Mammary epithelial cell (primary cell): ENCODE measurements at places on chromosomes 11 and 22.

- peak; percentile 52 for DNase-seq
These were observed 6.7 kb upstream of the MCAM start for GRCh38 chr11:119323532-119324033.

GRCh38 chr22:34281738-34282137 lies 361.5 kb upstream of the LARGE1 start:
- no peak for DNase-seq

GRCh38 chr11:131246156-131246555 lies 124.3 kb upstream of the NTM start:
- no peak for DNase-seq

DNA sequence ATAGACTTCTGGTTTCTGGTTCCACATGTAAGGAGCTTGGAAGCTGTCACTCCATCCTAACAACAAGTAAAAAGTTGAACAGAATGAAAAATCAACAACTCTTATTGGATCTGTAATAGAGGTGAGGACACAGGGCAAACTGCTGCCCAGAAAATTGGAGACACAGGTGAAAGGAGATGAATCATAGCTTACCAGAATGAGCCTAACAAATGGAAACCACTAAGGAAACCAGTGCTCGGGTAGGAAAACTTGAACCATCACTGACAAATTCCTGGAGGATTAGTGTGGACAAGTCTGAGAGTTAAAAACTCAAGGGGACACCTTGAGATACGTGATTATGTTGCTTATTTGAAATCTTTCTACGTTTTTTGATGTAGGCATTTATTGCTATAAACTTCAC lies 52.1 kb downstream of the GDPD4 start:
- peak; percentile 82 for DNase-seq

- DNase-seq: peak; percentile 32
These were observed 150.5 kb downstream of the FEZ1 start for GRCh38 chr11:125345421-125346178.

GRCh38 chr22:45515676-45516075 lies 13.0 kb downstream of the FBLN1 start:
- no peak for DNase-seq

- no peak for DNase-seq
These were observed 36.3 kb downstream of the CD82 start for GRCh38 chr11:44601471-44602370.

DNA sequence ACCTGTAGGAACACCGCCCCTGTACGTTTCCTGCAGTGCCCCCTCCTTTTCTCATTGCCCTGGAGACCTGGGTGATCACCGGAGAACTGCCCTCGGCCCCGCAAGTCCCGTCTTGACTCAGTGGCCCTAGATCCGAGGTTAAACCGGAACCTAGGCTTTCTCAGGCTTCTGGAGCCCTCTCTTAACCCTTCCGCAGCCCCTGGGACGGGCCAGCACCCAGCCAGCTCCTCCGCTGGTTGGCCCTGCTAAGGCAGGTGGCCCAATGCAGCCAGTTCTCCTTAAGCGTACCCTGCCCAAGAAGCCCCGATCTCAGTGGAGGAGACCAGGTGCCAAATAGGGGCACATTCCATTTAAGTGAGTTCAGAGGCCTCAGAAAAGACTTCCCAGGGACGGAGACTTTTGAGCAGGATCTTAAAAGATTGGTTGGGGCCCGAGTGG lies 776 bp downstream of the NLRX1 start:
- DNase-seq: peak; percentile 37

DNA sequence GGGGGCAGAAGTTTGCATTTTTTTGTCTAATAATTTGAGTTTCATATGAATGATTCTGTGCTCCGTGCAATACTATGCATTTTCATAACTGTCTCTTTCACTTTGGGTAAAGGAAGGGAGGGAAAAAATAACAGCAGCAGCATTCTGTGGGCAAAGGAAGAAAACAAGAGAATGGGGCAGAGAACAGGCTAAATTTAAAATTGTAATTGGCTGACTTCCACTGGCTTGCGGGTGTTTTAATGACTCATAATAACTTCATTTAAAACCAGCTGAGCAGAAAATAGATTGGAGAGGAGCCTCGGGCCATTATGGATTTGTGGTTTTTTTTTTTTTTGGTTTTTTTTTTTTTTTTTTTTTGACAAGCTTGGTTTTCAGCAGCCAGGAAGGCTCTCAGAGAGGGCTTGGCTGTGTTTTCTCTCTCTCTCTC lies 107.4 kb downstream of the ZBTB16 start:
- peak; percentile 83 for DNase-seq

- DNase-seq: no peak
These were observed 7.8 kb upstream of the IFTAP start for GRCh38 chr11:36586543-36586942.

DNA sequence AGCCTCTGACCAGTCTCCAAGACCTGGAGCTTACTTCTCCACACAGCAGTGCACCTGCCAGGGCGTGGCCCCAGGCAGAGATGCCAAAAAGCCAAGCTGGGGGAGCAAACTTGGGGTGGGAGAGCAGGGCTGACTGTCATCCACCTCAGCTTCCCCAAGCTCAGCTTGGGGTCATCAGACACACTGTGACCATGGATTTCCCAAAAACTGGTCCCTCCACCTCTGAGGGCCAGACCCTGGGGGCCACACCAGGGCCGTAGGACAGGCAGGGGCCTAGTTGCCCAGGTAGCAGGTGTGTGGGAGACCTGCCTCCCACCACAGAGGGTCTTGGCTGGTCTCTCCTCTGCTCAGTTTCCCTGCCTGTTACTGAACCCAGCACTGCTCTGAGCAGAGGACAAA lies 30.6 kb downstream of the ARVCF start:
- no peak for DNase-seq

GRCh38 chr11:77205467-77206263 lies 77.6 kb downstream of the MYO7A start:
- no peak for DNase-seq

GRCh38 chr11:113396690-113397089 lies 9.1 kb downstream of the ANKK1 start:
- no peak for DNase-seq

- no peak for DNase-seq
These were observed 16.4 kb upstream of the CLTCL1 start for GRCh38 chr22:19307872-19308271.

- no peak for DNase-seq
These were observed 138.2 kb downstream of the ETS1 start for GRCh38 chr11:128448981-128449713.

GRCh38 chr22:45677063-45677462 lies 5.4 kb downstream of the ATXN10 start:
- DNase-seq: no peak

GRCh38 chr11:19405966-19406365 lies 165.2 kb upstream of the E2F8 start:
- no peak for DNase-seq

DNA sequence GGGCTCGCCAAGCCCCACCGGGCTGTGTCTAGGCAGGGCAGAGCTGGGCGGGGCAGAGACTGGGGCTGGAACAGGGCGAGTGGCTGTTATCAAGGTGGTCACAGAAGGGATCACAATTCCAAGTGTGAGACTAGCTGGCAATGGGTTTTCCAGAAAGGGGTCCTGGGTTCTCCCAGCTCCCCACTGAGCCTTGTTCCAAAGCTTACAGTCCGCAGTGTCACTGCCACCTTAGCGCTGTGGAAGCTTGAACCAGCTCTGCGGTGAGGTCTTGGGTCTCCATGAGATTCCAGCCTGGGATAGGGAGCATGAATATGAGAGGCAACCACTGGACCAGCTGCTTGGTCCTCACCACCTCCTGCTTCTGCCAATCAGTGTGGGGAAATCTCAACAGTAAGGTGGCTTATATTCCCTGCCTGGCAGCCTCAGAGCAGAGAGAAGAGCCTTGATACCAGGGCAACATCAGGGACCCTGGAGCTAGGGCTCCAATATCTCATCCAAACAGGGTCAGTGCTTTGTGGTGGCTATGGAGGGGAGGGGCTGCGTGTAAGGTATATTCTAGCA lies 831 bp downstream of the CD44 start:
- no peak for DNase-seq

- DNase-seq: no peak
These were observed 5.5 kb downstream of the OSM start for GRCh38 chr22:30261134-30261533.

DNA sequence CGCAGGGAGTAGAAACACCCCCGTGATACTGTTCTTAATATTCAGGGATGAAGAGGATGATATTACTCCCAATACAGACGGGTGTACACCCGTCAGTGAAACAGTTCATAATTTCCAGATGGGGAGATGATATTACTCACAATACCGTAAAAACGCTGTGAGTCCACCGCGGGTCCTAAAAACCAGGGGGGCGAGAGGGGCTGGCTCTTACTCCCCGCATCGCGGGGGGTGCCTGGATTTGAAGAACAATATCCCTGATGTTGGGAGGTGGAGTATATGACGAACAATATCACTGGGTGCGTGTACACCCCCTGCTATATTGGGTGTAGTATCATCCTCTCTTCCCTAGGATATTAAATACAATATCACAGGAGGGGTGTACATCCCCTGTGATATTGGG lies 20.5 kb upstream of the APOL5 start:
- no peak for DNase-seq

DNA sequence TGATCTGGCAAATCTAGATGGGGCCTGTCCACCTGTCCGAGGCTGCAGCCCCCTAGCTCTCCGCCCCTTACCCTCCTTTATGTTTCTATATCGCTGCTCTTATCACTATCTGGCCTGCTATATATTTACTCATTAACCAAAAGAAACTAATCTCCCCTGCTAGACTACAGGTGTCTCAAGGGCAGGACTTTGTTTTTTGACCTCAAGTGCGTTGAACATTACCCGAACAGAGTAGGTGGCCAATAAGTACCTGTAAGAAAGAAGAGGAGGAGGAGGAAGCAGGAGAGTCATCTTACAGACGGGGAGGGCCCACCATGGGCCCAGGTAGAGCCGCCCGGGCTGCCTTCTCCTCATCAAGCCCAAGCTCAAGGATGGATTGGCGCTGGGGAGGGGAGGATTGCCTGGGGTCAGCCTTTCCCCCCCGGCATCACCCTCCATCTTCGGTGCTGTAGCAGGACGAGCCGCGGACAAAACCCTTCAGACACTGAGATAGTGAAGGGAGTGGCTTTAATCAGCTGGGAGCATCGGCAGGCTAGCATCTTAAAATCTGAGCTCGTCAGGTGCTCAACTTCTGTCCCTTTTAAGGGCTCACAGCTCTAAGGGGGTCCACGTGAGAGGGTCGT lies 1.2 kb upstream of the P2RY6 start:
- DNase-seq: no peak

GRCh38 chr11:45149483-45150056 lies 3.1 kb downstream of the PRDM11 start:
- no peak for DNase-seq

DNA sequence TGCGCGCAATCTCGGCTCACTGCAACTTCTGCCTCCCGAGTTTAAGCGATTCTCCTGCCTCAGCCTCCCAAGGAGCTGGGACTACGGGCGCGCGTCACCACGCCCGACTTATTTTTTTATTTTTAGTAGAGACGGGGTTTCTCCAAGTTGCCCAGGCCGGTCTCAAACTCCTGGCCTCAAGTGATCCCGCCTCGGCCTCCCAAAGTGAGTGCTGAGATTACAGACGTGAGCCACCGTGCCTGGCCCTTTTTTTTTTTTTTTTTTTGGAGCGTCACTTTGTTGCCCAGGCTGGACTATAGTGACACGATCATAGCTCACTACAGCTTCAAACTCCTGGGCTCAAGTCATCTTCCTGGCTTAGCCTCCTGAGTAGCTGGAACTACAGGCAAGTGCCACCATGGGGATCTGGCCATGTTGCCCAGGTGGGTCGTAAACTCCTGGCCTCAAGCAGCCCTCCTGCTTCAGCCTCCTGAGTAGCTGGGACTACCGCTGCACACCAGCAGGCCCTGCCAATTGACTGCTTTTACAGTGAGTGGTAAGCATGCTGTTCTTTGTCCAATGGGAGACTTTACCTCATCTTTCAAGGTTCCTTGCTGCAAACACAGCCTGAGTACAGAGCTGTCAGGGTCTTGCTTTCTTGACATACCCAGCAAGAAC lies 600 bp upstream of the CENPM start:
- DNase-seq: no peak

GRCh38 chr22:48161298-48161697 lies 1398.8 kb downstream of the TBC1D22A start:
- DNase-seq: no peak

DNA sequence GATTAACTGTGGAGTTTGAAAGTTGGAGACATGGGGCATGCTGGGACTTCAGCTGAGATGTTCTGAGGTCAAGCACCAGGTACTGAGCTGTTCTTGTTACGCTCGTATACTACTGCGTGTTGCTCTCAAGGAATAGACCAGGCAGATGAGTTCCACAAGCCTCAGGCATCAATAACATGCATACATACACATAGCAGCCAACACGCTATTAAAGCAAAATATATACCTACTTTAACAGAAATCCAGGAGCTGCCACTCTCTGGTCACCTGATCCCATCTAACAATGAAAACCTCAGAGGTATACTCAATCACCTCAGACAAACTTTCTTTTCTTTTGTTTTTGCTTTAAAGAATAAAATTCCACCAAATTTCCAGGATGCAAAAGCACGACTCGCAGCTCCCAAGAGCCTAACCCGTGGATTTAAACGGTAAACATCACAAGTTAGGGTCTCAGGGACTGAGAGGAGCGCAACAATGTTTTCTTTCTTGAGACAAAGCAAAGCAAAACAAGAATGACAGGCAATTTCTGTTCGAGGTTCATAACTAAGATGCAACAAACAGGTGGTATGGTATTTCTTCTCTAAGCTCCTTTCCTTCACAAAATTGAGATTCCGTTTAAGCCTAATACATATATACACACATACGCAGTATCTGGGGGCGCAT lies 16.5 kb downstream of the BLID start:
- DNase-seq: peak; percentile 60

DNA sequence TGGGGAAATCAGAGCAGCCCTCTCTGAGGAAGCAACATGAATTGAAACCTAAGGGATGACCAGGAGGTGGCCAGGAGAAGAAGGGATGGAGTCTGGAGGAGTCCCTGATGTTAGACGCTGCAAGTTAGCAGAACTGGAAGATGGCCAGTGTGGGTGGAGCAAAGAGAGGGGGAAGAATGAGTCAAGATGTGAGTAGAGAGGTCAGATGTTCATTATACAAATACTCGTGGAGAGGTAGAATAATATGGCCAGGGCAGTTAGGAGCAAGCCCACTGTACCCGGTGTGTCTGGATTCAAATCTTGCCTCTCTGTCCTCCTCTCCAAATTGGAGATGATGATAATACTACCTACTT lies 242.0 kb downstream of the TENM4 start:
- DNase-seq: peak; percentile 34

DNA sequence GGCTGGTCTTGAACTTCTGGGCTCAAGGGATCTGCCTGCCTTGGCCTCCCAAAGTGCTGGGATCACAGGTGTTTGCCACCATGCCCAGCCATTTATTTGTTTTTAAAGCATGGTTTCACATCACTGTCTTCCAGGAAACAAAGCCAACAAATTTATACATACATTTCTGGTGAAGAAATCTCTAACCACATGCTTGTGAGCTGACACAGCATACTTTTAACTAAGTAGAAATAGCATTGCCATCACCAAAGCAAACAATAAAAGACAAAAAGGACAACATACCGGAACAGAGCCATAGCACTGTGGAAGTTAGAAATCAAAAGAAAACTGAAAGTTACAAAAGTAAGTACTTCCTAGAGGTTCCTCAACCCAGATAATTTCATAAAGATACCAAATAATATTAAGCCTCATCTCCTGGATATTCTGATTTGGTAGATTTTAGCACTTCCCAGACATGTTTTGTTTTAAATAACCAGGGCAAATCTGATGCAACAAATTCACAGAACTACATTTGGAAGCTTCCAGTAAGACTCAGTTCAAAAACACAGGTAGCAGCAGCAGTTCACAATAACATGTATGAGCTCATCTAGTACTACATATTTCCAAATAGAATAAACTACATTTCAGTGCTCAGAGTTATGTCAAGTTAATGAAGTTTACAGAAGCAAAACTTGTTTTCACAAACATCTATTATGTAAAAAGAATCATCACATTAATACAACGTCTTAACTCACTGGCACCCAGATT lies 70.6 kb downstream of the RRAS2 start:
- DNase-seq: no peak
